Stimulated activated CD8-positive, alpha-beta memory T cell treated with anti-CD3 and anti-CD28 coated beads, Interleukin-7, amount 100 ng/mL, for 1 hour (primary cell): ENCODE measurements at places on chromosomes 6 and 20.

DNA sequence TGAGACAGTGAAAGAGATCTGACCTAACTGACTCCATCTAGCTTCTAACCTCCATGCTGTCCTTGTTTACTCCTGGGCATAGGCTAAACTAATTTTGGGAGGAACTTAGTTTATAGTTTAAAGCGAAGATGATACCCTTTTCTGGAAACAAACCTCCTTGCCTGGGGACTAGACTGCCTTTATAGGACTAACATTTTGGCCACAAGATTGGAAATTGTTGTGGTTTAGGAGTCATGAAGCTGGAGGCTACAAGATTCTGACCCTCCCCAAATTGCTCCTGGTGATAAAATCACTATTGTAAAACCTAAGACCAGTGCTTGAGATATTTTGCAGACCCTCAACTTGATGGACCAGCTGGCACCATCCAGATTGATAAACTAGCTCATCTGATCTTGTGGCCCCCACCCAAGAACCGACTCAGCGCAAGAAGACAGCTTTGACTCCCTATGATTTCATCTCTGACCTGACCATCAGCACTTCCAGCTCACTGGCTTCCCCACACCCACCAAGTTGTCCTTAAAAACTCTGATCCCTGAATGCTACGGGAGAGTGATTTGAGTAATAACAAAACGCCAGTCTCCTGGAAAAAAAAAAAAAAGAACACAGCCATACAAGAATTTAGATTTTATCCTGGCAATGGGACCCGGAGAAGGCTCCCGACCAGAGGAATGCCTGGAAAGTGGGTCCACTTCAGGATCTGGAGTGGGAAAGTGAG, 63.0 kb downstream of the ABHD12 start:
- no peak for DNase-seq

DNA sequence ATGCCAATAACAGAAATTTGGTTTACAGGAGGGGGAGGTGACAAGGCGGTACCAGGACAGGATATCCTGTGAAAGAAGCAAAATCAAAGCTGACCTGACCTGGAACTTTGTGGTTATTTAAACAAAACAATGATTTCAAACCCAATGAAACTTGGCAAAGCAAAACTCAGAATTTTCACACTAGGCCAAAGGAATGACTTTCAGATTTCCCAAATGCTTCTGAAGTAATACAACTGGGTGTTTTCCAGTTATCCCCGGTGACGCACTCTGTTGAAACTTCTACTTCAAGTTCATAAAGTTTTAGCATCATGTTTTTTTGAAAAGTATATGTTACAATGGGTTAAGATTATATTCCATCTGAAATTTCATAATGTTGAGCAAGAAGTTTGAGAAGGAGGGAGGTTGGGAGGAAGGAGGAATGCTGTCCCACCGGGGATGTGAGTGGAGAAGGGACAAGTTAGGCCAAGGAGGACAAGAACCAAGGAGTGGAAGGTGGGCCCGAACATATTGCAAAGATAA, 78.1 kb upstream of the TRAF3IP2 start:
- no peak for DNase-seq

GRCh38 chr6:71309656-71310055, 21.0 kb downstream of the OGFRL1 start:
- no peak for DNase-seq

- no peak for DNase-seq
These were observed 46.4 kb downstream of the HEBP2 start for GRCh38 chr6:138450445-138450844.

- no peak for DNase-seq
These were observed 250.8 kb upstream of the HTR1E start for GRCh38 chr6:86686496-86686895.

DNA sequence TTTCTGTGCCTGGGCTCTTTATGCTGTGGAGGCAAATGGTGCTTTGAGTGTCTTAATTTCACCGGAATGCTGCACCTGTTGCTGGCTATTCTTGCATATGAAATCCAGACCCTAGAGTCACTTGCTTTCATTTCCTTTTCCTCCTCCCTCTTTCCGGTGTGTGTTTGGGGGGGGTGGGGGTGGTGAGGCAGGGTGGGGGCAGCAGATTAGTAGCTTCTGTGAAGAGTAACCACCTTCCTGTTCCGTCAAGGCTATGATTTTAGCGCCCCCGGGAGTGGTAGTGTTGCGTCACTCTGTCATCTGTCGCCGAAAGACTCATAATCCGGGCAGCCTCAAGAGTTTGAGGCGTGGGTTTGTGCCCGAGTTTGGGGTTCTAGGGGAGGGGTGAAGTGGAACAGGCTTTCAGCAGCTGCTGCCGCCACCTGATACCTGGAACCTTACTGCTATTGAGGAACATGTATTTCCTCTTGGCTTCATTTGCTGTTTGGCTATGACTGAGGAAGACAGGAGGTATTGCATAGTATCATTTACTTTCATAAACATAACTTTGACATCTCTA, 49.1 kb downstream of the UTRN start:
- peak; percentile 52 for DNase-seq

DNA sequence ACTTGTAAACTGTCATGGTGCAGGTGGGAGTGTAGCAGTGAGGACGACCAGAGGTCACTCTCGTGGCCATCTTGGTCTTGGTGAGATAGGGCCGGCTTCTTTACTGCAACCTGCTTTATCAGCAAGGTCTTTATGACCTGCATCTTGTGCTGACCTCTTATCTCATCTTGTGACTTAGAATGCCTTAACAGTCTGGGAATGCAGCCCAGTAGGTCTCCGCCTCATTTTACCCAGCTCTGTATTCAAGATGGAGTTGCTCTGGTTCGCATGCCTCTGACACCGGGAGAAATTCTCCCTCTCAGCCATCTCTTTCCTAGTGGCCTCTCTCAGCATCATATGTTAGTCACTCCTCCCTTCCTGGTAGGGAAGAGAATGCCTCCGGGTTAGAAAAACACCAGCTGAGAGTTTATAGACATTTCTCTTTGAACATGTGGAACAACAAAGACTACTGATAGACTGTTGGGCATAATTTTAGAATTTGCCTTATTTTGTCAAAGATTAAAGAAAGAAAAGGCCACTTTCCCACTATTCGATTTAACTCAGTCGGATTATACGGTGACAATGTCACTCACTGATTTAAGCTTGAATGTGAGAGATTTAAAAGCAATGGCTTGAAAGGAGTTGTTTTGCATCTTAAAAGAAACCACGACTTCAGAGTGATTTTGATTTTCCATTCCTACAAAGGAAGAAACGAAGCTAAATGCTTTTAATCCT, 67.9 kb upstream of the SNX9 start:
- DNase-seq, result no peak

DNA sequence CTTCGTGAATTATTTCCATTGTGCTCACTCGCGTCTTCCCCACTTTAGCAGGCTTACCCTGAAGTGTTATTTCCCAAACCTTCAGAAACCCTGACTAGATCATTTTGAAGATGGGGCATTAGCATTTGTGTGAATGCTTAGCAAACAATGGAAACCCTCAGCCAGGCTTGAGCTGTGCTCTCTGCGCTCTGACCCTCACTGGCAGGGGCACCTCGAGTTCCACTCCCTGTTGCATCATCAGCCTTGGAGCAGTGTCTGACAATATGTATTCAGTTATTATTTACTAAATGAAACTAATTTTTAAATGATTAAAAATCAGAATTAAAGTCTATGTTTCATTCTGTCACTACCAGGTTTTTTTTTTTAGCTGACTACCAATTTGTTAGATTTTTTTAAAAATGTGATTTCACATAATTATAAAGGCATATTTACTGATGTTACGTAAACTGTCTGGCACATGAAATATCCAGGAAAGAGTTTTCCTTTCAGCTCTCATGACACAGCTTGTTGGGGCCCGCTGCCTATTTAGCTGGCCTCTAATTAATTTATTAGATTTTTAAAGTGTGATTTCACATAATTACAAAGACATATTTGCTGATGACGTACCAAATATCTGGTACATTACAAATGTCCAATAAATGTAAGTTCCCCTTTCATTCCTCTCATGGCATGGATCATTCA, 155.2 kb downstream of the PACRG start:
- DNase-seq, result no peak

DNA sequence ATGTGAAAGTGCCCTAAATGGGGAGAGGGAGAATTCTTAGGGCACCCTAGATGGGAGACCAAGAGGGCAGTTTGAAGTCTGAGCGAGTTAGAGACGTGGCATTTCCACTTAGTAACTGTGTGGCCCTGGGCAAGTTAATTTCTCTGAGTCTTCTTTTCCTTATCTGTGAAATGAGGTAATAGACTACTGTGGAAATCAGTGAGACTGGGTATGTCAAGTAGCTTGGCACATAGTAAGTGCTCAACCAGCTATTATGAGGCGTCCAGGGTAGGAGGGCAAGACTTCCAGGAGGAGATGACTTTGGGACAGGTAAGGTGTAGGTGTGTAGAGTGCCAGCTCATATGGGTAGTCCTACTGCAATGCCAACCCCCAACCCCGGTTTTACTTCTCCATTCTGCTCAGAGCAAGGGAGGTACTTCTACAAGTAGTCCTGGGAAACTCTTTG, 770 bp downstream of the KIF3B start:
- no peak for DNase-seq

DNA sequence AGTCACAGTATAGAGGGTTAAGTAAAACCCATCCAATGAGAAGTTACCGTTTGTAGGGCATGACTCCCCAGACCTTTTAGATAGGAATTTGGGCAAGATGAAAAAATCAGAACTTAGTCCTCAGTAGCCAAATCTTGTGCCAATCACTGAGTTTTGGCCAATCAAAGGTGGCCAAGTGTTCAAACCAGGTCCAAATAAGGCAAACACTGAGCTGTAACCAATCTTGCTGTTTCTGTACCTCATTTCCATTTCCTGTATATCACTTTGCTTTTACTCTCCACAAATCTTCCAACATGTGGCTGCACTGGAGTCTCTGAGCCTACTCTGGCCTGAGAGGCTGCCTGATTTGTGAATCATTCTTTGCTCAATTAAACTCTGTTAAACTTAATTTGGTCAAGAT, 81.8 kb upstream of the GPR6 start:
- DNase-seq, result no peak

DNA sequence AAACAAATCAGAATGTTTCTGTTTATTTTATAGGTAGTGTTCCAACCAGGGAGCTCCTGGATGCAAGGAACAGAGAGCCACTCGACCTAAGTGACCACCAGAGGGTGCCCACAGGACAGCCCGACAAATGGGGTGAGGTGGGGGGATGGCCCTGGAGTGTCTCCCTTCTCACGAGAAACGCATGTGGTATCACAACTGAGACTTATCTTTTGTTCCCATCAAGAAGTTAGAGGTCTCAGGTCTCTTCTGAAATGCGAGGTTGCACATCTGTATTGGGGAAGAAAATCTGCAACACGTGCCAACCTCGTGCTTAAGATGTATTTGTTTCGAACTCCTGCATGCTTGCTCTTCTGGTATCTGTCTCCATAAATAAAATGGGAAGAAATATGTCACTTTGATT, 104.0 kb downstream of the ISM1 start:
- DNase-seq, result no peak

DNA sequence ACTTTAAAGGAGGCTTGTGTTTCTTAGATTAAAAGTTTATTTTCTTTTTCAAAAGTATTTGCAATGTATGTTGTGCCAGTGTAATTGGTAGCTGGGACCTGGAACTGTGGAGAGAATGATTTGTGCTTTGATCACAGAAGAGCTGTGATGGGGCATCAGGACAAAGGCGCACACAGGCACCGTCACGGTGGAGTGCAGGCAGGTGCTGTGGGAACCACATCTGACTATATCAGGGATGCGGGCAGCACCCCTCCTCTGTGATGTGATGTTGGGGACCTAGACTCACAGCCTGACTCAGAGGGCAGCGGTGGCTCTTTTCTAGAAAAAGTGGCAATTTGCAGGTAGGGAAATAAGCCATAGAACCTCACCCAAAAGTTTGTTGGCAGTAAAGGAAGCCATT, 34.5 kb downstream of the SYTL3 start:
- DNase-seq, result no peak

GRCh38 chr6:170042596-170043118, 248.2 kb downstream of the DLL1 start:
- DNase-seq, result no peak

DNA sequence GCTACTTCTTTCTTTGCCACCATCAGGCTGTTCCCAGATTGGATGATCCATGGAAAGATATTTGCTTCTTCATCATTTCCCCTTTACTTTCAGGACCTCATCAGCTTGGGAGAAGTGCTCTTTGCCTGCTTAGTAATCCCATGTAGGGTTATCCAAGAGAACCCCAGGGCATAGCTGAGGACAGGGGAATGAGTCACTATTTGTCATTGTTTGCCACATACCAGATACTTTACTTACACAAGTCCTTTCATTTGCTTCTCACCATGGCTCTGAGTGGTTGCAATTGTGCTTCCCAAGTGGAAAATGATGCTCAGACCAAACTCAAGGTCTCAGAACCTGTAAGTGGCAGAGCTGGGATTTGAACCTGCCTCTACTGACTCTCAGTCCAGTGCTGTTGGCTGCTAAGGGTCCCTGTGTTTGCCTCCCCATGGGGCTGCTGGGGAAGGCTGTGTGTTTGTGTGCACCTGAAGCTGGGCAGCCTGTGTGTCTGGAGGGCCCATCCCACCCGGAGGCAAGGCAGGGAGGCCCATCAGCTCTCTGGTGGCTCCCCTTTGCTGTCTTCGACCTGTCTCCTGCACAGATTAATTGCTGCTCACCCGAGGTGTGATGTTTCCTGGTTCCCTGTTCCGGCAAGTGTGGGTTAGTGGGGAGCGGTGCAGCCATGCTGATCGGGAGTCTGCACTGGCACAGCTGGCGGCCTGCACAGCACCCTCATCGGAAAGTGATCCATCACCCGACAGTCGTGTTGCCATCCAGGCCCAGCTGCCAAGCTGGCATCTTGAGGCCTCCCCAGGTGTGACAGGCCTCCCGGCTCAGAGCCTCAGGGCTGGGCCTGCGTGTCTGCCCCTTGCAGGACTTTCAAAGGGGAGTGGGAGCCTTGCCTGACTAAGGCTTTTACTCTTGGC, 228.8 kb downstream of the DHX35 start:
- no peak for DNase-seq

GRCh38 chr6:98777762-98778161, 56.6 kb upstream of the POU3F2 start:
- no peak for DNase-seq

GRCh38 chr6:156146891-156147290, 630.3 kb upstream of the ARID1B start:
- no peak for DNase-seq

DNA sequence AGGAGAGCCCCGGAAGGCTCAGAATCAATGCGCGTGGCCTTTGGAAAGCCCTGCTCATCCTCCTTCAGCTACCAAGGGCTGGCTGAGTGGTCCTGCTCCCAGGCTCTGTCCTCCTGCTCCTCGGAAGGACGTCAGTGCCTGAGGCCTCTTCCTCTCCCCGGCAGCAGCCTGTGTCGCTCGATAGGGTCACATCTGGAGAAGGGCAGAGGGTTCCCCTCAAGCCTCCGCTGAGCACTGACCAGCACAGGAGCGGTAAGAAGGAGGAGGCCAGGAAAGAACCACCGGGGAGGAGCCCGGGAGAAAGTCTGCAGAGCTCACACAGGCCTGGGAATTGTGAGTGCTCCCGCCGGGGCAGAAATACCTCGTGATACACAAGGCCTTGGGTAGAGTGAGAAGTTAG, 21.2 kb downstream of the KIF25 start:
- no peak for DNase-seq

DNA sequence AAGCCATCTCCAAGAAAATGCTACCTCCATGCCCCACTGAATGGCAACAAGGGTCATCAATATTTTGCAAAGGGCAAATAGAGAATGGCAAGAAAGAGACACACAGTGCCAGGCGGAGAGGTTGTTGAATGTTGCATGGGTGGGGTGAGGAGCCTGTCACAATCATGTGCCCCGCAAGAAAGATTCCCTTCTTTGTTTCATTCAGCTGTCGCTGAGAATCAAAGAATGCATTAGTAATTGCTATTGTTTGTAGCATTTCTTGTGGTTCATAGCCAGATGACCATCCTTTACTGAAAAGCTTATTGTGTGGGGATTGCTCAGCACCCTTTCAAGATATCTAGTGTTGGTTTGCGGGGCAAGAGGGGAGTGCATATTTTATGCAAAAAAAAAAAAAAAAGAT, 166.5 kb upstream of the QKI start:
- no peak for DNase-seq
